Activated CD8-positive, alpha-beta memory T cell treated with anti-CD3 and anti-CD28 coated beads for 4 hours (primary cell): ENCODE measurements at places on chromosomes 6 and 20.
A peak's percentile ranks its signal among the peaks of the same experiment; 100 is the strongest.

GRCh38 chr6:44386364-44386928, 1.1 kb upstream of the CDC5L start:
- no peak for DNase-seq

GRCh38 chr6:128295670-128296069, 224.7 kb downstream of the PTPRK start:
- no peak for DNase-seq

- no peak for DNase-seq
Measured at GRCh38 chr6:123812621-123813020, 9.0 kb downstream of the NKAIN2 start.

GRCh38 chr20:2872459-2873009, 747 bp upstream of the PTPRA start:
- peak; percentile 53 for DNase-seq

DNA sequence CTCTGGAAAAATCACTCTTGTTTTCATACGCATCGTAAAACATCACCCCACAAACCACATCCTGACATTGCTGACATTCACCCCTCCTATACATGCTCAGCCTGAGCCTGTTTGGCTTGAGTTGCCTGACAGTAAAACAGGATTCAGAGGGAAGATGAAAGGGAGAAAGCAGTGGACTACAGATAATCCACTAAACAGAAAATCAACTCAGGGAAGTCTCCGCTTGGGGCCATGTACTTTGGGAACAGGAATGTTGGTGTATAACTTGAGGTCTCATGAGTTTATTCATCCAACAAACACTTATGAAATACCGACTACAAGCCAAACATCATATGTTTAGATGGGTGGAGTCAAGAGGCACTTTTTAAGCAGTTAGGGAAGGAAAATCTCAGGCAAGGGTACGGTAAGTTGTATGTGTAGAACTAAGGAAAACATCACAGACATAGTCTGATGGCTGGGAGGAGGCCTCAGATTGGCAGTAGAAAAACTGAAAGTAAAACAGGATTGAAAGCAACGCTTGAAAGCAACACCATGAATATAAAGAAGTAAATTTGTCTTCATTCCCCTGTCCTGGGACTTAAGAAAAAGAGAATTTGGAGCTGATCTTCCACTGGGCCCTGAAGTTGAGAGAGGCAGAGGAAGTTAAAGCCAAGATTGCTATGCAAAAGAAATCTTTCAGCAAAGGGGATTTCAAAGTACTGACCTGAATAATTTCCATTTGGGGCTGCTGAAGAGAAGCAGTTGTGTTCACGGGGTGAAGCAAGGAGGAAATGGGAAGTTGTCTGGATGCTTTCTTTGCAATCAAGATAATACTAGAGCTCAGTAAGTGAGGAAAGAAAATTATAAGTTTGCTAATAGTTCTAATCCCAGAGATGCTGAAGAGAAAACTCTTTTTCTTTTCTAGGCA, 28.8 kb downstream of the PDE7B start:
- peak; percentile 3 for DNase-seq

DNA sequence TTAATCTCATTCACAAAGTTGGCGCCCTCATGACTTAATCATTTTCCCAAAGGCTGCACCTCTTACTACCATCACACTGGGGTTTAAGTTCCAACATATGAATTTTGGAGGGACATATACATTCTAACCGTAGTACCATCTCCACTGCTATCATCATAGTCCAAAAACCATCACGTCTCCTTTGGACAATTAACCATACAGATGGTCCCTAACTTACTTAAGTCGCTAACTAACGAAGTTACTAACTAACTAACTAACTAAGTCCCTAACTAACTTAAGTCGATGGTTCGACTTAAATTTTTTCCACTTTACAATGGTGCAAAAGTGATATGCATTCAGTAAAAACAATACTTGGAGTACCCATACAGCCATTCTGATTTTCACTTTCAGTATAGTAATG, 24.0 kb upstream of the TBC1D22B start:
- no peak for DNase-seq

GRCh38 chr20:63151554-63152321, 64.2 kb downstream of the YTHDF1 start:
- no peak for DNase-seq

DNA sequence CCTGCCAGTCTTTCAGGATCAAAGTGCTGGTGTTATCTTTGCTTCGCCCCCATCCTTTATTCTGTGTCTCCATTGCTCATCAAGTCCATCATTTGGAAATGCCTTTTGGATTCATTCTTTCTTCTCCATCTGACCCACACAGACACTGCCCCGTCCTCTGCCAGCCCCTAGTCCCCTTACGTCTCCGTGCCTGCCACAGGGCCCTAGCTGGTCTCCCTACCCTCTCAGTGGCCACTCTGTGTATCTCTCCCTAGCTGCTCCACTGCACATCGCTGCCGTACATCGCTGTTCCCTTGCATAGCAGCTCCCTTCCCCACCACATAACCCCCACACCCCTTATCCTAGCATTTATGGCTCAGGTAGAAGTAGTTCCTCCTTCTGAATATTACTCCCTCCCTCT, 15.7 kb downstream of the PPP1R3G start:
- no peak for DNase-seq
